A549 treated with Mapracorat at 1 μM for 4 hours (cell line): ENCODE measurements at places on chromosomes 13 and 19. TPM values are rescaled to one million over a fixed set of nuclear protein-coding genes. Genes with fewer than 3 reads are reported as not detected.

Gene CEACAM1
- 2.0 to 3.8 TPM (median 2.1 TPM) in 5 replicates for total RNA-seq

Gene ZNF414
- 16.7 to 18.6 TPM (median 17.0 TPM) in 5 replicates for total RNA-seq

Gene CD79A
- total RNA-seq, result 0.32 to 1.2 TPM (median 0.90 TPM) in 5 replicates

Gene TNNI3
- 6.4 to 8.9 TPM (median 7.9 TPM) in 5 replicates for total RNA-seq
